Stimulated activated CD8-positive, alpha-beta memory T cell treated with anti-CD3 and anti-CD28 coated beads, Interleukin-7, amount 100 ng/mL, for 24 hours (primary cell): ENCODE measurements at places on chromosomes 3 and 15.

- DNase-seq = no peak
These were observed 90.2 kb downstream of the CRTC3 start for GRCh38 chr15:90619939-90620338.

- no peak for DNase-seq
These were observed 77.6 kb downstream of the CMSS1 start for GRCh38 chr3:99895131-99895696.

- no peak for DNase-seq
These were observed 91.0 kb downstream of the FOXP1 start for GRCh38 chr3:71492566-71492965.

DNA sequence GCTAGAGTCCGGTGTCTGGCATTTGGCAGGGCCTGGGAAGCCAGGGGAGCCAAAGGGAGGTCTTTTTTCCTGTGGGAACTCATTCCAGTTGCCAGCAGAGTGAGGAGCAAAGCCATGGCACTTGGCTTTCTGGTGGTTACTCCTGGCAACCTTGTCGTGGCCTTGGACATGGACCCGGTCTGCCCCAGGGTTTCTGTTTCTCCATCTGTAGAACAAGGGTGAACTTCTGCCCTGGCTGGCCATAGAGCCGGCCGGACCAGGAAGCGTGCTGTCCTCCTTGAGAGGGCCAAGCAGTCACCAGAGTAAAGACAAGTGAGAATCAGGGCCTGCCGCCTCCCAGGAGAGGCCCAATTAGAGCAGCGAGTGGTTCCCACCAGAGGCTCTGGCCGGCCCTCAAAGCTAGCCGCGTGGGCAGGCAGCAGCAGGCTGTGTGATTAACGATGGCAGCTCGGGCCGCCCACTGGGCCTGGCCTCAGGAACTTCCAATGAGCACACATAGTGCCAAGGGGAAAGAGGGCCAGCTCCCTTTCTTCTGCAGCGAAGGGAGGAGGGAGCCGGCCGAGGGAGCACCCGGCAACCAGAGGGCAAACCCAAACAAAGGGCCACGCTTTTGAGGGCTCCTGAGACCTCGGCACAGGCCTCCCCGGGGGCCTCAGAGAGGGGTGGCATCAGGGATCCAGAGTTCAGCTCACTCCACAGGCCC lies 29.1 kb upstream of the ELP6 start:
- DNase-seq = no peak

GRCh38 chr3:26061947-26062346 lies 272.1 kb downstream of the OXSM start:
- no peak for DNase-seq

DNA sequence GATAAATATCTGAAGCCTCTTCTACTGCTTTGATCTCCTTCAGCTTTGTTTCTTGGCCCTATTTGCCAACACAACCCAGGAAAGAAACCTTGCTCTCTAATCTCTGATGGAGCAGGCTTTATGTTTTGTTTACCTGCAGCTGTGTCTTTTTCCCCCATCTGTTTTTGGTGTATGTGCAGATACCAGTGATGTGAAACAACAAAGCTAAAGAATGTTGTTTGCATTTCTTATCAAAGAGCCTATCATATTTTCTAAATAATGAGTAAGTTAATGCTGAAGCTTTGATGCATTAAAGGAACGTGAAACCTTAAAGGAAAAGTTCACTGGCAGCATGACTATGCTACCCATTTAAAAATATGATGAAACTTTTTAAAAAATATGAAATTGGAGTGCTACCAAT lies 238.4 kb downstream of the NEK10 start:
- no peak for DNase-seq

DNA sequence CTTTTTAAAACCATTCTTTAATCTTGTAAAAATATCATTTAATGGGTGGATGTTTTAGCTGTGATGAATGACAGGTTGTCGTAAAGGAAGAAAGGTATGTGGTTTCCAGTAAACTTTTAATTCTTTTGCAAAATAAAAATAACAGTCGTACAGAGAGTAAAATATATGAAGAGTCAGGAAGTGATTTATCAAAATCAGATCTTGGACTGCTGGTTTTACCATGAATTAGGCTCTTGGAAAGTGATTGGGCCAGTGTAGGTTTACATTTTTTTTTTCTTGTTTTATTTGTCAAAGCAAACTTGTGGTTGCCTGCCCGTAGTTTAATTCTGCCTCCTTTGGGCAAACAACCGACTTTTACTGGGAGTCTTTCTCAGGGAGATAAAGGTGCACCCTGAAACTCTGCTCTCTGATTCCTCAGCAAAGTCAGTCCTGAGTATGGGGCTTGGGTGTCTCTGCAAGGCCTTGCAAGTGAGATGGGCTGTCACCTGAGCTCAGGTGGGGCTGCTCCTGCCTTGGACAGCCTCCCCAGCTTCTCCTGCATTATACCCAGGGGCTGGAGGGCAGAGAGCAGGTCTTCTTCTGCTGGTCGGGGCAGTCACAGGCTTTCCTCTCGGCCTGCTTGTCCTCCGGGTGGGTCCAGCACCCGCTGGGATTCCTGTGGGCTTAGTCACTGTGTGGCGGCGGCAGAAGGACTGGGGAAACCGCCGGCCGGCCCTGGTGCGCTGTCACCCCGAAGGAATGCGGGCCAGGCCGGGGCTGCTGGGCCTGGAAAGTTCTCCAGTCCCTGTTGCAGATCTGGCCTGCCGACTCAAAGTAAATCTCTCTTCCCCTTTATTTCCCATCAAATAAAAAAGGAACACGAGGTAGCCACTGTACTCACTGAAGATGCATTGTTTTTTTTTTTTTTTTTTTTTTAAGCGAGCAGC lies 79.0 kb downstream of the IGF1R start:
- DNase-seq = no peak

DNA sequence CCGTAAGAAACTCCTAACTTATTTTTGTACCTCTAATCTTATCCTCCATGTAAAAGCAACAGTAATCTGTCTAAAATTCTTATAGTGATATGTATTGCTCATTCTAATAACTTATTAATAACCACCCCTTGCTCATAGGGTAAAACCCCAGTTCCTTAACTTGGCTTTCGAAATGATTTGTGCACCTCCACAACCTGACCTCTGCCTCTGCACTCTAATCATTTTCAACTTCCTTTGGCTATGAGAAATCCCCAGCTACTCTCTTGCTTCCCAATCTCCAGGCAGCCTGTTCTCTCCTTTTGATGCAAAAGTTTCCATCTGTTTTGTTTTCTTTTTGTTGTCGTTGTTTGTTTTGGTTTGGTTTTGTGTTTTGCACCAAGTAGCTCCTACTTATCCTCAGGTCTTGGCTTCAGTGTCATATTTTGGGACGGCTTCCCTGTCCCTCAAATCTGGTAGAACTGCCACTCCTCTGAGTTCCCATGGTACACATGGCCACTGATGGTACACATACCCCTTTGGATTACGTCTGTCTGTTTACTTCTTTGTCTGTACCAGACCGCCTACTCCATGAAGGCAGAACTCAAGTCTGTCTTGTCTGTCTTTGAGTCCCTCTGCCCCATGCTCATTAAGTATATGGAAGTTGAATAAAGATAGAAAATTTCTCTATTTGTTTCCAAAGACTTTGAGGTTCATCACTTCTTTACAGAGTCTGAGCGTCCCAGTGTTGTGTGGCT lies 105.6 kb upstream of the TGFBR2 start:
- DNase-seq = no peak

GRCh38 chr15:89812847-89813320 lies 1.8 kb downstream of the ANPEP start:
- no peak for DNase-seq
